ENCODE measurements at places on chromosomes 3 and 15.
A peak's percentile ranks its signal among the peaks of the same experiment; 100 is the strongest.

DNA sequence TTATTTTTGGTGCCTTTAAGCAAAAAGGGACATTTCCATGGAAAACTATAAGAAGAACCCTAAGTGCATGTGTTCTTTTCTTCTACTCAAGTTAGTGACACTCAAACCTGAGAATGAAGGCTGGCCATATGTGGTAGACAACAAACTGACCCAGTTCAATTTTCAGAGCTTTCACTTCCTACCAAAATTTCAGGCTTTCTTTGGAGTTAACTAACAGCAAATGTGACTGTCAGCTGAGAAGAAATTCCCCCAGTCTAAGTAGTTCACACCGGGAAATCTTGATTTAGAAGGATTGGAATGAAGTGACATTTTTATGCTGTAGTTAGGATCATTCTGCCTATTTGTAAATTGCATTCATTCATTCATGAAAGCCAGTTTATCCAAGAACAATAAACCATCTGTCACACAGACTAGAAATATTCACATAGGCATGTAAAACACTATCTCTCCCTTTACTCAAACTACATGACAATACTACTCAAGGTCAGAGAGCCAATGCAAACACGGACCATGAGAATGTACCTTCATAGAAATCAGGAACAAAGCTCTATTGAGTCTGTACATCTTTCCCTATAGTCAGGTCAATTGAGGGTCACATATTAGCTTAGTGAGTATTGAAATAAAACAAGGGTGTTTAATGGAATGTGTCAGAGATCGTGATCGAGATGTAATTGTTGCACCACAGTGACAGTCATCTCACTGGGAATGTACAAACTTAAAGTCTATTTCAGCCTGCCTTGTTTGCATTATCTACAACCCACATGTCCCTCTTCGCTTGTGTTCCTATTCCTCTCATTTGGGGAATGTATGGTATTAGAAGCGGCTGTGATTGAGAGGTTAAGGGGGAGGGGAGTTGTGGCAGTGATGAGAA is 113.8 kb upstream of the TGFBR2 start:
- DNase-seq = no peak

GRCh38 chr3:111746772-111747171 is 112.3 kb upstream of the PHLDB2 start:
- DNase-seq = no peak

- no peak for DNase-seq
Measured at GRCh38 chr3:113174801-113175485, 36.4 kb upstream of the BOC start.

- no peak for DNase-seq
Measured at GRCh38 chr15:44028349-44028748, 166.7 kb downstream of the FRMD5 start.

DNA sequence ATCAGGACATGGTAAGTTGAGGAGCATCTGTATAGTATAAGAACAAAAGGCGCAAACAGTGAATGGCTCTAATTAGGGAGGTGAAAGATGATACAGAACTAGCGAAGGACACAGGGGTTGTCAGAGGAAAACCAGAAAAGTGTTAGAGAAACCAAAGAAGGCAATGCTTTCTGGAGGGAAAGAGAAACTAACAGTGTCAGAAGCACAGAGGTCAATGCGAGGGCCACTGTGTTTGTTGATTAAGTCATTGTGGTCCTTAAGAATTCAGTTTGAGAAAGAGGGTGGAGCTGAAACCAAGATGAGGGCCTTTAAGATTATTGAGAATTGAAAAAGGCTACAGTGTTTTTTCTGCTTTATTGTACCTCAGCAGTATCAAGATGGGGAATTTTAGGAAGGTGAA is 28.8 kb downstream of the ATG7 start:
- DNase-seq = no peak

- no peak for DNase-seq
Measured at GRCh38 chr3:162142511-162142910, 645.9 kb downstream of the OTOL1 start.

GRCh38 chr3:135966271-135966961 is 888 bp downstream of the PPP2R3A start:
- peak; percentile 63 for DNase-seq

DNA sequence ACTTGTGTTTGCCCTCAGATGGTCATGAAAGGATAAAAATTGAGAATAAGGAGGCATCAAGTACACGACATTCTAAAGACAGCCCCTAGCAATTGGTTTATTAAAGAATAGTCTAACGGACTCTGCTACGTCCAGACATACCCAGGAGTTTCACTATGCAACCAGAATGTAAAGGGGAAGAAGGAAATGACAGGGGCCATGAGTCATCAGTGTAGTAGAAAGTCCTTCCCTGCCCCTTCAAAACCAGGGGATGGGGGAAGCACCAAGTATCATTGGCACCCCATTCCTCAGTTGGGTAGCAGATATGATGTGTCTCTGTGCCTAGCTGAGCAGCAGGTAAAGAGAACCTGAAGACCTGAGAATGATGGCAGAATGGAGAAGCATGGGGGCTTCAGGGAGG is 367.4 kb downstream of the IL20RB start:
- DNase-seq = no peak

DNA sequence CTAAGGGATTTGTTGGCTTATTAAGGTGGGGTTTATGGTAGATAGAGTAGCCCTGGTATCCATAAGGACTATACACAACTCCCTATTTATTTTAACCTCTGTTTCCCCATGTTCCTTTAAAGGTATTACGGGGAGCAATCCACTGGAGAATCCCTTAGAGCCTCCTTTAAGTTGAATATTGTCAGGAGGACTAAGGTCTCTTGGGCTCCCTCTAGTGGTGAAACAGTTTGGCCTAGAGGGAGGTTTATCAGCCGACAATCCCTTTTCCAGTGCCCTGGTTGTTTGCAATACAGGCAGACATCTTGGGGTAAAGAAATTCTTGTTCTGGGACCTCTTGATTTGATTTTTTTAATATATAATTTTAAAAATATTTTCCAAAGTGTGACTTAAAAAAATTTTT is 12.9 kb downstream of the OPA1 start:
- no peak for DNase-seq

GRCh38 chr3:61288446-61288845 is 37.2 kb upstream of the FHIT start:
- no peak for DNase-seq

DNA sequence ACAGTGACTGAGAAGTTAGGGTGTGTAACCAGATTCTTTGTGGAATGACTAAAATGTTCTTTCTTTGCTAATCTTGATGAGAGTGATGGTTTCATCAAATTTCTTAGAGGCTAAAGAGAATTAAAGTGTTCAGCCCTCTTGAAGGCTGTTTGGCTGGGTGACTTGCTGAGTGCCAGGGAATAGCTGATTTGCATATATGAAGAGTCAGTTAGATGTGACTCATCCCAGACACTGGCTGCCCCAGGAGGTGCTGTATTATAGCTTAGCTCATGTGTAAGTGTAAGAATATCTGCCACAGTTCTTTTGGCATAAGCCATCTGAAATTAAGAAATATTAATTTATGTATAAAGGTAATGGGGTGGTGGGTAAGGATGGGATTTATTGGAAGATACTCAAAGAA is 535.1 kb downstream of the NLGN1 start:
- DNase-seq = no peak

GRCh38 chr3:19960696-19961095 is 13.8 kb downstream of the RAB5A start:
- no peak for DNase-seq

DNA sequence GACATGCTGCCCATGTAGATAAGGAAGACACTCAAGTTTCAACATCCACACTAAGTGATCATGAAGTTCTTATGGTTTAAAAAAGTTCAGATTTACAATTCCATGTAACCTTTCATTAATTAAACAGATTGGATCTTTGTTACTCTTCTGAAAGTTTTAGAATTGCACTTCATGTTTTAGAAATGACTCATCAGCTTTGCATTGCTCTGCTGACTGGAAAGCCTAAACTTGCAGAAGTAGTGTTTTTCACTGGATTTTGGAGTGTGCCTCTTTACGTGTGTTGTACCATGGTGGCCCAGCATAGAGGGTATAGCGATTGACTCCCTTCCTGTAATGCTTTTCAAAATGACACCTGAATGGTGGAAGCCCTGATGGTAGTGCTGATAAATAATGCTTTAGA is 157.9 kb downstream of the BBX start:
- no peak for DNase-seq

GRCh38 chr3:59514865-59515482 is 465.1 kb upstream of the CFAP20DC start:
- DNase-seq = no peak

- no peak for DNase-seq
Measured at GRCh38 chr15:49406352-49407118, 16.5 kb upstream of the FGF7 start.

DNA sequence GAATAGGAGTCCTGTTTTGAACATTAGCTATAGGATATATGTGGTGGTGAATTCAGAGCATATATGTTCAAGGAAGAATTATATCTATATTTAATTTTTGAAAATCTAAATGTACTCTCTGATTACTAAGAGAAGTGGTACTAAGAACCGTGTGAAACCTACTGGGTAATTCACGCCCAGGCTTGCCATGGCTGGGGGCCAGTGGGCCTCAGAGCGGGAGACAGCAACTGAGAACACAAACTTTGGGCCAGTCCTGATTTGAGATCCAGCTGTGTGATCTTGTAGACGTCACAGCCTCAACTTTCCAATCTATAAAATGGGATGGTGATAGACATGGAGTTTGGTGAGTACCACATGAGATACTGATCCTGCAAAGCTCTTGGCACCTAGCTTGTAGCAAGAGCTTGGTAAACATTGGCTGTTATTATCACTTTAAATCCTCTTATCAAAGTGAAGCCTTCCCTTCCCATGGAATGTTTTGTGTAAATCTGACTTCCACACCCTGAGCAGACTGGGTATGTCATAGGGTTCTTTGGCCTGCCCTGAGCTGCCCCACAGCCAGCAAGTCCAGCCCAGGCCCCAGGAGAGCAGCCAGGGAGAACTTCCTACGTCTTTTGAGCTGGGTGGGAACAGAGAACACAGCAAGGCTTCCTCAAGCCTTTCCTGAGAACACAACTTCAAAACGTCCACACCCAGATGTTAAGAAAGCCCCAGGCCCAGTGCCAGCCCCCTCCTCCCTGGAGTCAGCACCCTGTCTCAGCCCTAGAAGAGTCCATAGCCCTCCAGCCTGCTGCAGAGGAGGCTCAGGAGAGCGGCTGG is 8.2 kb upstream of the PAQR5 start:
- no peak for DNase-seq

DNA sequence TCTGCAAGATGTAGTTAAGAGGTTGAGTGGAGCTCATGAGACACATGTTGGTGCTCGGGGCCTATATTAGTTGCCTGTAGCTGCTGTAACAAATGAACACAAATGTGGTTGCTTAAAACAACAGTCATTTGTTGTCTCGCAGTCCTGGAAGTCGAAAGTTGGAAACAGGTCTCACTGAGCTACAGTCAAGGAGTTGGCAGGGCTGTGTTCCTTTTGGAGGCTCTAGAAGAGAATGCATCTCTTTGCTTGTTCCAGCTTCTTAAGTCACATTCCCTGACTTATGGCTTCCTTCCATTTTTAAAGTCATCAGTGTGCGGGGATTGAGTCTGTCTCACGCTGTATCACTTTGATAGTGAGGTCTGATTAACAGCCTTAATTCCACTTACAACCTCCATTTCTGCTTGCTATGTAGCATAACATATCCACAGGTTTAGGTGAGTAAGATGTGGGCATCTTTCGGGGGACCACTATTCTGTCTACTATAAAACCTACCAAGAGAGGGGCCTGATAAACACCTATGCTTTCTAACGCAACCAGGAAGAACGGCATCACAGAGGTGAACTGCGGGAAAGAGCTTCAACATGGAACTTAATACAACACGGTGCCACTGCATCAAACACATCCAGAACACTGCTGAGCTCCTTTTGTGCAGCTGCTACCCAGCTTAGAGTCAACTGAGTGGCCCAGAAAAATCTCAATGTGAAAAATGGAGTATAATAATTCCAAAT is 119.4 kb downstream of the ATP10A start:
- no peak for DNase-seq

GRCh38 chr3:192062186-192062585 is 601.2 kb downstream of the PYDC2 start:
- DNase-seq = no peak

GRCh38 chr3:196726788-196727675 is 12.6 kb upstream of the PAK2 start:
- DNase-seq = no peak

- DNase-seq = peak; percentile 67
Measured at GRCh38 chr3:57983734-57984518, 24.3 kb upstream of the FLNB start.

DNA sequence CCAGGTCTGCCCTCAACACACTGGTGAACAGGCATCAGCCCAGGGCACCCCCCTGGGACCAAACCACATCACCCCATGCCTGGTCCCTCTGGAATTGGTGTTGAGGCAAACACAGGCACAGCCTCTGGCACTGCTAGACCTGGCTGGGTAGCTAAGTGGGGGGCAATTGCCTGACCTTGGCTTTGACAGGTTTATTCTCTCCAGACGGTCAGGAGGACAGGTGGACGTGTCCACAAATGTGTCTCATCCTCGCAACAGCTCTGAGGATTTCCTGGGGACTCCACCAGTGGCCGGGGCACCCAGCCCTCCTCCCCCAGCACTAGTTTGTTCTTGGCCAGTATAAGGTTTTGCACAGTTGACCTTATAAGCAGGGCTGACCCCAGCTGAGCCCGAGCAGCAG is 31.3 kb downstream of the TKT start:
- DNase-seq = no peak

GRCh38 chr3:183538486-183538885 is 17.0 kb downstream of the KLHL6 start:
- DNase-seq = no peak

DNA sequence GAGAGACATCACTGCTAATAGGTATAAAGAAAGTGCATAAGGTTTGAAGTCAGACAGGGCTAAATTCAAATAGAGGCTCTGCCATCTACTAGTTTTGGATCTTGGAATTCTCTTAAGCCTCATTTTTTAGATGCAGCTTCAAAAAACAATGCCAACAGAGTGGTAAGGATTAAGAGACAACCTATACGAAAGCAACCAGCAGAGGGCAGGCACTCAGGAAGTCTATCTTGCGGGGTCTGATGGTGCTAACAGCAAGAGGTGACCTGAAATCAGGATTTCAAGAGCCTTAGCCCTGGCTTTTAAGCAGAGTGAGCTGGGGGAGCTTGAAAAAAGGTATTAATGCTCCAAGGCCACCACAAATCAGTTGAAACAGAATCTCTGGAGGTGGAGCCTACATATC is 40.7 kb downstream of the LDHAL6B start:
- DNase-seq = peak; percentile 50

- DNase-seq = no peak
Measured at GRCh38 chr3:141078200-141078599, 27.1 kb downstream of the SPSB4 start.

GRCh38 chr15:43508991-43509659 is 8.3 kb upstream of the MAP1A start:
- no peak for DNase-seq
